Activated naive CD4-positive, alpha-beta T cell (primary cell): ENCODE measurements at places on chromosomes 16 and 17.

DNA sequence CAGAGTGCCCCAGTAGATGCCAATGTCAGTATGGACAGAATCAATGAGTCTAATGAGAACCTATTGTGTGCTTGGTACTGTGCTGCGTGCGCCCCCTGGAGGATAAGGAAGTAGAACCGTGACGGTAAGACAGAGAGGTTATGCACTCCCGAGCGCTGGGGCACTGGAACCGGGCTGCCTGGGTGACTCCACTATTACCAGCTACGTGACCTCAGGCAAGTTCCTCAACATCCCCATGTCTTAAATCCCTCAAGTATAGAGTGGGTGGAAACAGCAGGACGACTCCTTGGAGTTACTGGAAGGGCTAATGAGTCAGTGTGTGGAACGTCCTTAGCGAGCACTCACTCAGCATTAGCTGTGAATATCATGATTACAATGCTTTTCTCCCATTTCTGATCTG, 16.2 kb downstream of the CHST4 start:
- peak; percentile 22 for DNase-seq

DNA sequence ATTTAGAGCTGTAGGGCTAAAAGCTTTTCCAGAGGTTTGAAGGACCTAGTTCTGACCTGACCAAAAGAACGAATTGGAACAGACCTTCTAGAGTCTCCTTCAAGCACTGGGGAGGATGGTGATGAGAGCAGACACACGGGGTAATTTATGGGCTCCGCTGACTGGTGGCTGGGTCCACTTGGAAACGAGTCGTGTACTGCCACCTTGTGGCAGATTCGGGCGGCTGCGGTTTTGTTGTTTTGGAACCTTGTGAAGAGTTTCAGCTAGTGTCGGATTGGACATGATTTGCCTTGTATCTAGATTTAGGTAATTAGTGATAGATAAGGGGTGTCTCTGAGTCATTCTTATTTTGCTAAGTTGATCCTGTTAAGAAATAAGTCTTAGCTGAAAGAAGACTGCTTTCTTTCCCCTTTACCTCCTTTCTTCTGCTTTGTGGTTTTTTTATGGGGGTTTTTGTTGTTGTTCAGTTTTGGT, 98.9 kb downstream of the AATF start:
- peak; percentile 57 for DNase-seq

DNA sequence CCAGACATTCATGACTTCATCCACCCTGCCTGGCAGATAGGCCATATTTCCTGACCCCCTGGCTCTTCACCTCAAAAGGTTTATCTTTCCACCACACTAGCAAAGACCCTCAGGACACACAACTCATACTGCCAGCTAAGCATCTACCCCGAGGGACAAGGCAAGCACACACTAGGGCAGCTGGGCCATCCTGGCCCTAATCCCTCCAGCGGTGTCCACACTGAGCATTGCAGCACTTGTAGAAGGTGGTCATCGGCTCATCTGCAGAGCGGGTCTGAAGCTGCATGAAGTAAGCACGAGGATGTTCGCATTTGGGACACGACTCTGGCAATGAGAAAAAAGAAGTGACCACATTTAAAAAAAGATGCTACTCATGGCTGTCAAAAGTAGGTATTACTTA, 6.2 kb downstream of the POLR3K start:
- no peak for DNase-seq

GRCh38 chr17:7130621-7131422, 16.2 kb upstream of the ASGR2 start:
- DNase-seq, result no peak

DNA sequence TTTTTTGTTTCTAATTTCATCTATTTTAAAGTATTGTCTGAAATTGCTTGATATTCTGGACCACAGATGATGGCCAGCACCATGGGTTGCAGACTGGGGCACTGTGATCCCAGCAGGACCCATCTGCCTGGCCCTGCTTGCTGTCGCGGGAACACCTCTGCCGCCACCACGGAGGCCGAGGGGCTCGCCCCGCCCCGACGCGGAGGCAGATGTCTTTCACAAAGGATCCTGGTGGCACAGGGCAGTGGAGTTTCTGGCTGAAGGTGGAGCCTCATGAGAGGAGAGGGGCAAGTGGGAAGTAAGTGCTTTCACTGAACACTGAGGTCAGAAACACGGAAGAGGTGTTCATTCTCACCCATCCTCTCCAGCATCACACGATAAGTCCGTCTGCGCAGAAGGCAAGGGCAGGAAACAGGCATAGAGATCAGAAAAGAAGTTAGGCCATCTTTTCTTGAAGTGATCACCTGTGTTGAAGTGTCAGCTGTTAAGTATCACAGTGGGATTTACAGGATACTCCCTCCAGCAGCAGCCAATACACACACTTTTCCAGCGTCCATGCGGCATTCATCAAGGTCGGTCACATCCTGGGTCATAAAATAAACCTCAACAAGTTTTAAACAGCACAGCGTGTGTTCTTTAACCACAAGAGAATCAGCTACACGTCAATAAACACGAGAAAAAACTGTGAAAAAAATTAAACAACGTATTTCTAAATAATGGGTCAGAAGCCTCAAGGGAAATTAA, 194.5 kb downstream of the RPTOR start:
- DNase-seq, result no peak

GRCh38 chr16:9351841-9352434, 260.5 kb downstream of the HAPSTR1 start:
- DNase-seq, result no peak

- DNase-seq, result no peak
These were observed 3.7 kb downstream of the HPR start for GRCh38 chr16:72066747-72067146.

DNA sequence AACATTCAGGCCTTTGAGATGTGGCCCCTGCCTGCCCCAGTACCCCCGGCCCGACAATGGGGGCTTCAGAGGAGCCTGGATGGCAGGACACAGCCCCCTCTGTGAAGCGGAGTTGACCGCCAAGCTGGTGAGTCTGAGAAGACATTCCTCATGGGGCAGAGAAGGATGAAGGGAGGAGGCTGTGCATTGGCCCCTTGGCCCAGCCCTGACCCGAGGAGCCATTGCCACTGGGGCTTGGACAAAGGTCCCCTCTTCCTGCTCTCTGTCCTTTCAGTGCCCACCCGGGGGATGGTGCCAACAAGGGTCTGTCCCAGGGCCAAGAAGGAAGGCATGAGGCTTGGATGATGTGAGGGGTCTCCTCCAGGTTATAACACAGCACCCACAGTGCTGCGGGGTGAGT, 30.9 kb upstream of the PHB1 start:
- DNase-seq, result no peak
